ENCODE measurements at places on chromosomes 4 and X.

- DNase-seq = no peak
These were observed 292.0 kb downstream of the DTHD1 start for GRCh38 chr4:36573441-36573840.

DNA sequence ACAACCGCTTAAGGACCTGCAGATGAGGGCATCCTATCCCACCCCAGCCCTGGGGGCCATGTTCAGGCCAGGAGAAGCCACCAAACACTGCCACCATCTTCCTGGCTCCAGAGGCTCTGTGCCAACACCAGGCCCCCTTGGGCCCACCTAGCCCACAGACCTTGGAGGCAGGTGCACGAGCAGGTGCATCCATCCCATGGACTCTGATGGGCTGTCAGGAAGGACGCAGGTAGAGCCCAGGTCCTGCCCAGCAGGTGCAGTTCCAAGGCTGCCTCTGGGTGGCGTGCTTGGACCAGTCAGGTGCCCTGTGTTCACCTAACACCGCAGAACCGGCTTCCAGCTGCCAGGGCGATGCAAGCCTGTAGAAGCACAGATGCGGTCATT is 22.8 kb upstream of the PDE6B start:
- DNase-seq = peak; percentile 41

DNA sequence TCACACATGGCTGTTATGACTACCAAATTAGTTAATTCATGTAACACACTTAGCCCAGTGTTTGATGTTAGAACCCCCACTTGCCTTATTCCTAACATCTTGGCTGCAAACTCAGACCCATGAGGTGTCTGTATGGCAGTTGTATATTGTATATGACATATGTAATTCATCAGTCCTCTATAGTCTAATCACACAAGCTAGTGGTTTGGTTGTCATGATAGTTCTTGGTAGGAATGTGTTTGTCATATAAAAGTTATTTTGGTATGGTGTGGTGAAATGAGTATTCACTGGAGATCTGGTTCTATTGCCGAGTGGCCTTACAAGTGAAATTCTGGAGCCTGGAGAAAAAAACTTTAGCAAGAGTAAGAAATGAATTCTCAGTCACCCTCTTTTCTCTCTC is 149.2 kb downstream of the AWAT2 start:
- no peak for DNase-seq

DNA sequence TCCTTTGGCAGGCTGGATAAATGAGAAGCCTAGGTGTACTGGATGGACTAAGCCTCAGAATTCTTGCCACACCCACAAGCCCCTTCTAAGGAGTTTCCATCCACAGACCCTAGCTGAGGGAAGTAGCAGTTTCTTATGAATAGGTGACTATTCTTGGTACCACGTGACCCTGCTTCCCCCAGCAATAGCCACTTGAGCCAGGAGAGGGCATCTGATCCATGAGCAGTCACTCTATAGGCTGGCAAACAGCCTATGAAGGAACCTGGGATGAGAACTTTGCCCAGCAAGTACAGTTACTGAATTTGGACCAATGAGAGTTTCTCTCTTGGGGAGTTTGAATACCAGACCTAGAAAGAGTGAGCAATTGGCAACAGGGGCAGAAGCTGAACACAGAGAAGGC is 84.0 kb downstream of the RTL9 start:
- no peak for DNase-seq

- DNase-seq = no peak
These were observed 205.1 kb upstream of the CTSO start for GRCh38 chr4:156158747-156159146.

GRCh38 chrX:65707151-65707550 is 39.7 kb downstream of the MSN start:
- DNase-seq = no peak

GRCh38 chrX:97628807-97629596 is 745.3 kb downstream of the RPA4 start:
- DNase-seq = no peak

DNA sequence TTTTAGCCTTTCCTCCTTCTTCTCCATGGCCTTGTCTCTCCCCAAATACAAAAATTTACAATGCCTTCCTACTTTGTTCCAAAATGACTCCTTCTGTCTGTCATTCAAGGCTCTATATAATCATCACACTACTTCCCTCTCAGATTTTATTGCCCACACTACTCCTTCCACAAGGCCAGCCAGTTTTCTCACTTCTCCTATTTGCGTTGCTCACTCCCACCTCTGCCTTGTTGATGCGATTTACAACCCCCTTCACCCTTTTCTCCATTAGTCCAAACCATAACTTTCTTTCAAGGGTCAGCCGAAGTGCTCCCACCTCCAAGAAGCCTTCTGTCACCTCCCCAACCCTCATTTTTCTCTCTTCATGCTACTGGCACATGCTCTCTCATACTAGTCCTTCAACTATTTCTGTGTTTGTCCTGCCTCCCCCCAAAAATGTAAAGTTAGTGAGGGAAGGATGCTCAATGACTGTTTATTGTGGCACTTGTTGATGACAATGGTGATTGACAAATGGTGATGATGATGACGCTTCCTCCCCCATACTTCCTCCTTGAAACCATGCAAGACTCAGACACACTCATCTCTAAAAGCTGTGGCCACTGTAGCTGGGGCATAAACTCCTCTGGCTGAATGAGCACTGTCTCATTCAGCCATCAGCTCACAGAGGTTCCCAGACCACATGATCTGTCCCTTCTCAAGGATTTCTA is 2.7 kb upstream of the XKRX start:
- DNase-seq = no peak

GRCh38 chrX:134847133-134847532 is 143.7 kb upstream of the SMIM10 start:
- DNase-seq = no peak

- DNase-seq = no peak
These were observed 50.8 kb downstream of the PRPS1 start for GRCh38 chrX:107678957-107679740.

DNA sequence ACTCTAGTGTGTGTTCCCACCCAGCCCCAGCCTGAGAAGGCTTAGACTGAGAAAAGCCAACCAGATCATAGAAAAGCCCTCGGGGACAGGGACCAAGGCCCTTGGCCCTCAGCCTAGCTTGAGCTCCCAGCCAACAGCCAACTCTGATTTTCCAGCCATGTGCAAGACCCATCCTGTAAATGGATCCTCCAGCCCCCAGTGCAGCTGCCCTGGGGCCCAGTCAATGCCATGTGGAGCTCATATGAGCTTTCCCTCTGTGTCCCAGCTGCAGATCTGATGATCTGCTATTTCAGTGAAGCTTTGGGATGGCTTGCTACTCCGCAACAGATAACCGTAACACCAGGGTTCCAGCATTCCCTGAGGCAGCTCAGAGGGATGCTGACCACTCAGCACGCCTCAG is 40.5 kb upstream of the CDKN2AIP start:
- DNase-seq = peak; percentile 50

GRCh38 chr4:84089652-84090437 is 409.2 kb downstream of the NKX6-1 start:
- DNase-seq = no peak

- DNase-seq = peak; percentile 94
These were observed 597 bp upstream of the NUDT6 start for GRCh38 chr4:122922877-122923511.

DNA sequence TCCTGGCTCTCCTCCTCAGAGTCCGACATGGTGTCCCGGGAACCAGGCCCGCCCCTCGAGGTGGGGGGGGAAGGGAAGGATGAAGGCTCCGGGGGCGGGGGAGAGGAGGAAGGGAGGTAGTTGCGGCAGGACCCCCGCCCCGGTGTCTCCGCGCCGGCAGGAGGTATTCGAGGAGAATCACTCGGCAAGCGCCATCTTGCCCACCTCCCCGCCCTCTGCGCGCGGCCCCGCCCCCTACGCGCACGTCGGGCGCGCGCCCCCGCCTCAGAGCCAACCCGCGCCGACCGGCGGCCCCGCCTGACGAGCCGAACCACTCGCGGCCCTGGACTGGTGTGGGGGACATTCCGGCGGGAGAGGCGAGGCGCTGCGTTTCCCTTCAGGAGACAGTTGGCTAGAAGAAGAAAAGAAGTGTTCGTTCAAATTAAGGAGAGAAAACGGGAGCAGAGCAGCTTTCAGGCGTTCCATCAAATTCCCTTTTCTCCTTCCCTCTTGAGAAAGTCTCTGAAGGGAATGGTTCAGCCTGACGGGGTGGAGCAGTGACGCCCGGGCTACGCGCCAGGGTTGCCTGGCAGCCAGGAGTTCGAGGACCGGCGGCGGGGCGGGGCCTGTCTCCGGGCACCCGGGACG is at the start of gene RAB28:
TSS of gene RAB28 (minus strand) at position 219 of the 627 bp plus-strand sequence.
- peak; percentile 96 for DNase-seq

- DNase-seq = no peak
These were observed 33.8 kb downstream of the NDP start for GRCh38 chrX:43939187-43939926.

DNA sequence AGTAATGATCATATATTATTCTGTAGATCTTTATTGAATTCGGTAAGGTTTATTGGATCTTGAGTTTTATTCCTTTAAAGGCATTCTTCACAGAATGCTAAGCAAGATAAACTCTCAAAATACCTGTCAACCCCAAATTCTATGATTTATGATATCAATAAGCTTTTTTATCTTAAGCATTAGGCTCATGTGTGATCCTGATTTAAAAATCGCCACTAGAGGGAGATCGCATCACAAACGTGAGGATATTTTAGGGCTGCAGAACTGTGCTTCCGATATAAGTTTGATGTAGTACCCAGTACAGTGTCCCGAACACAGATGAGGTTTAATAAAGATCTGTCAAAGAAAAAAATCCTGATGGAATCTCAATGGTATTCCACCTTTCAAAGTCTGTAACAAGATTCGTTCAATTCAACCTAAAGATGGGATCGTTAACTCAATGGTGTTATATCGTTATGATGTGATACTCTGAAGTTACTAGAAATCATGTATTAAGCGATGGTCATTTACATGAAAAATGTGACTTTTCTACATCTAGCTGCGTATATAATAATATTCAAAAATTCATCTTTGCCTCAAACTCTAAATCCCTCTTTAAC is 169.0 kb downstream of the CORIN start:
- no peak for DNase-seq

DNA sequence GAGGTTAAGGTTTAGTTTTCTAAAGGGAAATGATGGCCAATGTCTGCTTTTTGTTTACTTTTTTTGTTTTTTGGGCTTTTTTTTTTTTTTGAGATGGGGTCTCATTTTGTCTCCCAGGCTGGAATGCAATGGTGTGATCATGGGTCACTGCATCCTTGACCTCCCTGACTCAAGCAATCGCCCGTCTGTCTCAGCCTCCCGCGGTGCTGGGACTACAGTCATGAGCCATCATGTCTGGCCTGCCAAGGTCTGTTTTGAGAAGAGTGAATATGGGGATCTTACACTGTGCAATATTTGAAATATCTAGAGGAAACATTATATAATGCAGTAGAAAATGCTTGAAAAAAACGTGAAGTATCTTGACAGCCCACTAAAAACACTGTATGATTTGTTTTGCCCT is 162.5 kb downstream of the GASK1B start:
- DNase-seq = no peak

DNA sequence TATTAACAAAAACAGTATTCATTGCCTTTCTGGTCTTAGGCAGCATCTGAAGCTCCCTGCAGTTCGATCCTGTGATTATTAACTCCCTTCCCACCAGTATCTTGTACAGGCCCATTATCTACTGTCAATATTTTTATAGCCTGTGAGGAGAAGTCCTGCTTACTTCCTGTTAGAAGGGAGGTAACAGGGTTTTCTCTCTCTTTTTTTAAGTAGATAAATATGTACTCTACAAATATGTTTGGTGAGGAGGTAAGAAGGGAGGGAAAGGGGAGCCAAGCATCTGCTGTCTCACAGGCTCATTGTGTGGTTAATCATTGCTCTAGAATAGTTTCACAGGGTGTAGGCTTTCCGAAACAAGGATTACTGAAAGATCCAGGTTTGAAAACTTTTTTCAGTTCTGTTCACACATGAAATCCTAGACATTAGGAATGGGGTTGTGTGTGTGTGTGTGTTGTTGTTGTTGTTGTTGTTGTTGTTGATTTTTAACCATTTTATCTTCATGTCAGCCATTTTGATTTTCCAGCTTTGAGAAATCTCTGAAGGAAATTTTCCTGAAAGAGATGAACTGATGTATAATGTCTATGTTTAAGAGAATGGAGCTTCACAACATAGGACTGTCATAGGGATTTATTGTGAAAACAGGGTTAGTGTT is 14.2 kb downstream of the ATOH1 start:
- DNase-seq = no peak

GRCh38 chrX:78653118-78653822 is 5.9 kb downstream of the RTL3 start:
- DNase-seq = no peak

DNA sequence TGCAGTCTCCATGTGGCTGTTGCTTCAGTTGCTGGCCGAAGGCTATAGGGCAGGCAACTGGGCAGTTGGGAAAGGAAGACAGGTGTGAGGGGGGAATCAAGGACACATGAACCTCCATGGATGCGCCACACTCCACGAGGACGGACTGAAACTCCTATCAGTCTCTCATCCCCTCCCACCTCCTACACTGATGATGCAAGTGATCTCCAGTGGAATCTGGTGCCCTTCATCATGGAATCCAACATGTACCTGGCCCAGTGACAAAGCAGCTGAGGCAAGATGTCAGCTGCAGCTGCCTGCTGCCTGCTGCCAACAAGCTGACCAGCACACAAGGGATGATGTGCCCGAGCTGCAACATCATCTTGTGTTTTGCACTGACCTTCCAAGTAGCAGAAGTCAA is 26.0 kb upstream of the MGST2 start:
- DNase-seq = no peak

- peak; percentile 88 for DNase-seq
These were observed 221.5 kb upstream of the SFRP2 start for GRCh38 chr4:154010371-154010770.

DNA sequence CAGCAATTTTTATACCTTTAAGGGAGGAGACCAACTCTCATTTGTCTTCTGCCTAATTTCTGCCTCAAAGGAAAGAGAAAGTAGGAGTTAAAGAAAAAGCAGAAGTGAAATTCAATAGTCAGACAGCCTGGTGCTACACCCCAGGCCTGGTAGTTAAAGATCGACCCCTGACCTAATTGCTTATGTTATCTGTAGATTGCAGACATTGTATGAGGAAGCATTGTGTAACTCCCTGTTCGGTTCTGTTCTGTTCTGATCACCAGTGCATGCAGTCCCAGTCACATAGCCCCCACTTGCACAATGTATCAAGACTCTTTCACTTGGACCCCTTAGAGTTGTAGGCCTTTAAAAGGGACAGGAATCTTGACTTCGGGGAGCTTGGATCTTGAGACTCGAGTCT is 335.9 kb upstream of the AR start:
- no peak for DNase-seq

DNA sequence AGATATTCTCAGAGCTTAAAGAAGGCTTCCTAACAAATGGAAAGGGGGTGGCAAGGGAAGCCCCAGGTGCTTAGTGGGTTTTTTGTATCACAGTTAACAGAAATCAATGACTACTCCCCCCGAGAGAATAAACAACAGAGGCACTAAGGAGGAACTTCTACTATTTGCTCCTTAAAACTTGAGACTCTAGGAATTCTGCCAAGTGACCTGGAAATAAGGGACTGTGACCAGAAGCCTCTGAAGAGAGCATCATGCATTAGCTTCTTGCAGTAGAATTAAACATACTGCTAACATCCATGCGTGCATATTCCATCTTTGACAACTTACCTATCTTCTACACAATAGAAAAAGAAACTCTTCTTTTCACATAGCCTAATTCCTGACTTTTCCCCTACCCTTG is 86.8 kb downstream of the CAMK2D start:
- no peak for DNase-seq
